ENCODE measurements at places on chromosomes 13 and 19. TPM values are rescaled to one million over a fixed set of nuclear protein-coding genes. Genes with fewer than 3 reads are reported as not detected.

Gene GSX1
- total RNA-seq, result not detected

Gene CGB8
- 0.27 TPM for total RNA-seq

Gene NLRP7
- total RNA-seq, result not detected

Gene HS6ST3
- 2.1 TPM for total RNA-seq

Gene KASH5
- 0.46 TPM for total RNA-seq

Gene TNPO2
- 60.7 TPM for total RNA-seq

Gene SLC5A5
- total RNA-seq, result 0.34 TPM

Gene CDC42EP5
- total RNA-seq, result 13.8 TPM

Gene STXBP2
- total RNA-seq, result 5.7 TPM

Gene ADGRE3
- not detected for total RNA-seq

Gene TEKTIP1
- 1.0 TPM for total RNA-seq

Gene ZSCAN4
- total RNA-seq, result 0.15 TPM

Gene GFY
- total RNA-seq, result 0.27 TPM

Gene ANO8
- 1.3 TPM for total RNA-seq

Gene USHBP1
- 0.97 TPM for total RNA-seq

Gene FSD1
- 40.7 TPM for total RNA-seq

Gene ADAT3
- 0.38 TPM for total RNA-seq

Gene AXL
- total RNA-seq, result 9.3 TPM

Gene ZNF541
- 0.10 TPM for total RNA-seq

Gene OR7A17
- total RNA-seq, result not detected

Gene FFAR1
- 0.43 TPM for total RNA-seq

Gene ADAMTSL5
- 0.09 TPM for total RNA-seq

Gene FCGBP
- total RNA-seq, result 0.22 TPM

Gene TMEM221
- 1.7 TPM for total RNA-seq

Gene SLC25A41
- 1.7 TPM for total RNA-seq

Gene PEAK3
- 0.85 TPM for total RNA-seq

Gene CD209
- 0.19 TPM for total RNA-seq
